ENCODE measurements at places on chromosomes 16 and 17.

- peak; percentile 8 for DNase-seq
Measured at GRCh38 chr17:68698746-68699145, 97.6 kb upstream of the FAM20A start.

GRCh38 chr16:11675561-11676511, 7.6 kb downstream of the SNN start:
- no peak for DNase-seq

GRCh38 chr17:17075125-17075781, 33.0 kb downstream of the MPRIP start:
- no peak for DNase-seq

GRCh38 chr17:48563867-48564187, 14.3 kb downstream of the HOXB4 start:
- no peak for DNase-seq

DNA sequence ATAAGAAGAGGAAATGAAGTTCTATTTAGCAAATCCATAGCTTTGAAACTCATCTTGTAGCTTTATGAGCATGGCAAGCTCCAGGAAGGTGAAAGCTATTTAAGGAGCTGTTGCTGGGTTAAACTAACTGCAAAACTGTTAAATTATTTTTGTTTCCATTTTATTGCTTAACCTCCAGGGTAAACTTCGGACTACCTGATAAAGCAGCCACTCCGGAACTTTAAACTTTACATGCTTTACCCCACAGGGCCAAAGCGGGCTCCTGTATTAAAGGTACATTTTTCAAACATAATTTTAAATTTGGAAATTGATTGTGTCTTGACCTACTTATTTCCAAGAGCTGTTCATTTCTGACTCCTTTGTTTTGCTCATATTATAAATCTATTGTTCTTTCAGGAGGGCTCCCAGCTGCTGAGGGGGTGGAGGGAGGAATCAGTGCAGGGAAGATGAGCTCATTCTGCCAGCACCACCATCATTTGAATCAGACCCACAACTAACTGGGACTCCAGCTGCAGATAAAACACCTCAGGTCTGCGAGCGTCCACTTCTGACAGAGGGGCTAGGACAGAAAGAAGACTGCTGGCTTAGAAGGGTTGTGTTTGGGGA, 157.9 kb downstream of the IRX3 start:
- DNase-seq: no peak

- no peak for DNase-seq
Measured at GRCh38 chr16:75264999-75265910, 13.8 kb upstream of the BCAR1 start.

GRCh38 chr16:4690946-4691665, 2.3 kb upstream of the NUDT16L1 start:
- peak; percentile 10 for DNase-seq

DNA sequence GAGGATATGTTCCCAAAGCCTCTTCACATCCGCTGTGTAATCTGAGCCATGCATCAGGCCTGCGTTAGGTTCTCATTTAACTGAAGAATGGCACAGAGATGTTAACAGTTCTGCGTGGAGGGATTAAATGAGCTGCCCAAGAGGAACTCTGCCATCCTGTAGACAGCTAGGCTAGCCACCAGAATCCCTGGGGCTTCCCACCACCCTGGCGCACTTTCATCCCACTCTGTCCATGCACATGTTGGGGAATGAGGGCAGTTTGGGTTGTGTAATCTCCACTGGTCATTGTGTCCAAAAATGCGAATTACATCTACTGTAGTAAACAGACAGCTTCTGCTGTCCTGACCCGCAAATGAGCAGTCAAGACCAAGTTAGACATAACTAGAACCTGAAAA, 1.0 kb upstream of the GLG1 start:
- DNase-seq: peak; percentile 57

DNA sequence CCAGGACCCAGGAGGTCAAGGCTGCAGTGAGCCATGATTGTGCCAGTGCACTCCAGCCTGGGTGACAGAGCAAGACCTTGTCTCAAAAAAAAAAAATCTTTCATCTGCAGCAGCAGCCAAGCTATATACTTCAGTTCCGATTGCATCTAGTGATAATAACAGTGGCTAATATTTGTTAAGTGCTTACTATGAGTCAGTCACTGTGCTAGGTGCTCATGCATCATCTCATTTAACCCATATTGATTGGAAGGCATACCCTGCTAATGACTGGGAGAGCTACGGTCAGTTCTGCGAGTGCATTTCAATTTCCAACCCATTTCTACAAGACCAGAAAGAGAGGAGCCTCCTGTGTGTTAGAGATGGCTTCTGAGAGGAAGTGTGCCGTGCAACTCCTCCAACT, 7.7 kb upstream of the TUBG2 start:
- DNase-seq: no peak

All from NCI-H2171 treated with DMSO at 0.1 percent for 48 hours (cell line).